Stimulated activated CD8-positive, alpha-beta memory T cell treated with anti-CD3 and anti-CD28 coated beads, Interleukin-4, amount 100 ng/mL, for 24 hours (primary cell): ENCODE measurements at places on chromosomes 6 and 20.

DNA sequence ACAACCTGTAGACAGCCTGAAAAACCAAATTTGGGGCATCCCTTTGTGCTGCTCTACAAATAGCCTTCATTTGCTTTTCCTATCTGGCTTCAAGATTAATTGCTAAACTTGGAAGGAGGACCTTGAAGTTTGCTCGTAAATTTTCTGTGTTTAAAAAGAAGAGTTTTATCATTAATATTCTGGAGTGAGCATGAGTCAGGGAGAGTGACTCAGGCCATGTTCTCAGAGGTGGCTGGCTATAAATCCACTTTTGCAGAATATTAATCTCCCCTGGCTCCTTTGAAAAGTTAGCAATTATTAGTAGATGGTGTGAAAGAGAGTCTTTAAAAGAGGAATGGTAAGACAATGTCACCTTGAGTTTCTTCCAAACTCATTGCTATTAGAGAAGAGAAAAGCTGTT is 91.0 kb downstream of the ANKEF1 start:
- DNase-seq: no peak

DNA sequence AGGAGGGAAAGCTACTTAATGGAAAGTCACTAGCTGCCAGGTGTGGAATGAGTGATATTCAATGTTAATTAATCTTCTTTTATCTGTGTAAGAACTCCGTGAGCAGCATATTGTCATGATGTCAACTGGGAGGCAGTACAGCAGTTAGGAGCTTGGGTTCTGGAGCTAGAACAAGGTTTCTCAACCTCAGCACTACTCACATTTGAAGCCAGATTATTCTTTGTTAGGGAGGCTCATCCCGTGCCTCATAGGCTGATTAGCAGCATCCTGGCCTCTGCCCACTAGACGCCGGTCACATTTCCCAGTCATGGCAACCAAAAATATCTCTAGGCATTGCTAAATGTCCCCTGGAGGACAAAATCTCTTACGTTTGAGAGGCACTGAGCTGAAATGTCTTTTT is 41.2 kb downstream of the BCAS1 start:
- DNase-seq: no peak

DNA sequence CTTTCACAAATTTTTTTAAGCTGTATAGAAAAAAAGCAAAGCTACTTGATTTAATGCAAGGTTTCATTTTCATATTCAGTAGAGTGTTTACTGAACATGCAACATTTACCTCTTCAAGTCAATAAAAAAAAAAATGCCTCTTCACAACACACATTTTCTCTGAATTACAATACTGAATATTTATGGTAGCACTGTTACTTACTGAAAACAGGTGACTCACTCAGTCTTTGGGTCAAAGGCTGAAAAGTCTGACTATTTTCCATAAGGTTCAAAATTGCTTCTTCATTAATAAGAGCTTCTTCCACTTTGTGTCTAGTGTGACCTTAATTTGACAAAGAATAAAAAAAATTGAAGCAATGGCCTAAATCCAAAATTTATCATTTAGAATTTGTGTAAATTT is 101.9 kb downstream of the REV3L start:
- DNase-seq: no peak

- DNase-seq: no peak
These were observed 32.0 kb upstream of the SUMO4 start for GRCh38 chr6:149368065-149368464.

- no peak for DNase-seq
These were observed 15.7 kb upstream of the TGM3 start for GRCh38 chr20:2280082-2280481.

- DNase-seq: no peak
These were observed 17.1 kb downstream of the OR2B2 start for GRCh38 chr6:27894839-27895762.
